ENCODE measurements at places on chromosomes 3 and 15. TPM values are rescaled to one million over a fixed set of nuclear protein-coding genes. Genes with fewer than 3 reads are reported as not detected.

- no peak for DNase-seq
Measured at GRCh38 chr3:47423548-47424145, 42.8 kb downstream of the PTPN23 start.

- no peak for DNase-seq
Measured at GRCh38 chr15:48363474-48363873, 32.2 kb downstream of the DUT start.

- no peak for DNase-seq
Measured at GRCh38 chr15:83977992-83978391, 257.6 kb upstream of the GOLGA6L4 start.

- DNase-seq = no peak
Measured at GRCh38 chr3:173238091-173238490, 97.1 kb upstream of the SPATA16 start.

- DNase-seq = no peak
Measured at GRCh38 chr3:12424635-12425319, 59.5 kb upstream of the TSEN2 start.

DNA sequence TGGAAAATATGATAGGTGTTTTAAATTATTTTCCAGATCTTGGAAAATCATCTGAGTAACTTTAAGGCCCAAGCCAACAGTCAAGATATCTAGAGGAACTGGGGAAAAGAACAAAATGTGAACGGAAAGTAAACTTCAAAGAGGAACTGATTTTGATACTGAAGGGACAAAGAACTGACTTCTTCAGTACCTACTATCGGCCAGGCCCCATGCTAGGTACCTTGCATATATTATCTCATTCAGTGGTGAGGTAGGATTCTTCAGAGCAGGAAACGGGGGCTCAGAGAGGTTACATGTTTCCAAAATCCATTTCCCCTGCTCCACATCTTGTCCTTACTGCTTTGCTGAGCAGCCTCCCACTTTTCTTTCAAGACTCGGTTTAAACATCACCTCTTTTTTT lies 9.8 kb upstream of the ZNF710 start:
- DNase-seq = no peak

Gene STRA6
- 10.0 TPM for total RNA-seq

Gene KBTBD12
- not detected for total RNA-seq

Gene CILP
- total RNA-seq = 0.05 TPM

Data from GM12878 (cell line).